ENCODE measurements at places on chromosomes 5 and 9.

GRCh38 chr5:36253575-36253974 lies 11.8 kb upstream of the NADK2 start:
- DNase-seq = no peak

DNA sequence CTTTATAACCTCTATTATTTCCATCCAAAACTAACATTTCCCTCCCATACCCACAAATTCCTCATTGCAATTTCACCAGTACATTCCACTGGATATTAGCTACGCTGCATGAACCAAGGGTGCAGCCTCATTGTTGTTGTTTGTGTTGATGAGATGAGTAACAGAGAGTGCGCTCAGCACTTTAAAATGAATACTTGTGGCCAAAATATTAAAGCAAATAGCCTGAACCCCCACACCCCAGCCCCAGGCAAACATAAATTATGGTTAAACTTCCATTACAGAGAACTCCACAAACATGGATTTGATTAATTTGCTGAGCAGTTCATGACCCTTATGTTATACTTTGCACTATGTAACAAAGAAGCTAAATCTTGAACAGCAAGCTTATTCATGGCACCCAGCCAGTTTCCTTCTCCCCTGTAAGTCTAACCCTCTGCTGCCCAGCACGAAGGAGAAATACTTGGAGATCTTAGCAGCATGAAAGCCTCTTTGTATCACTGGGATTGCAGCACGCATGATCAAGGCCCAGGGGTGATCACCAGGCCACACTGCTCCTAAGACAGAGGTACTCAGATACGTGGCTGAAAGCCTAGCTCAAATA lies 205.0 kb downstream of the DOCK8 start:
- DNase-seq = no peak

- DNase-seq = peak; percentile 47
Observed at GRCh38 chr9:124776954-124777648, at the start of gene OLFML2A. Gene OLFML2A, plus strand, starts transcription at chr9:124777133. Its CDS starts 138 bp downstream, at chr9:124777271.

- no peak for DNase-seq
Observed at GRCh38 chr9:87656485-87656884, 69.4 kb upstream of the CTSL start.

GRCh38 chr9:113484258-113484730 lies 20.8 kb downstream of the RGS3 start:
- no peak for DNase-seq

DNA sequence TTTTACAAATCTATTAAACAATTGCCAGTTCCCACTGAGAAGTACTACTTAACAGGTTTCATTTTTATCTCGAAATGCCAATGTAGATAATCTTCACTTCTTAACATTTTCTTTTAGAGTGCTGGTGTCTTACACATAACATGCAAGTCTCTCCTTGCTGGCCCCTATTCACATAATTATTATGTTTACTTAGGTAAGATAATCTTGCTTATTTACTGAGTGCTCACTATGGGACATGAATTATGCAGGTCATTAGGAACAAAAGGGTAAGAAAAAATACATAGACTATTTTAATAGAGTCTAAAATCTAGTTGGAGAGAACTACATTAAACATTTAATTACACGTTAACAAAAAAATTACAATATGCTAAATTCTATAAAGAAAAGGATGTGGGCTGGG lies 328.4 kb downstream of the PRR16 start:
- no peak for DNase-seq

- no peak for DNase-seq
Observed at GRCh38 chr9:123426406-123426805, 70.4 kb downstream of the CRB2 start.

DNA sequence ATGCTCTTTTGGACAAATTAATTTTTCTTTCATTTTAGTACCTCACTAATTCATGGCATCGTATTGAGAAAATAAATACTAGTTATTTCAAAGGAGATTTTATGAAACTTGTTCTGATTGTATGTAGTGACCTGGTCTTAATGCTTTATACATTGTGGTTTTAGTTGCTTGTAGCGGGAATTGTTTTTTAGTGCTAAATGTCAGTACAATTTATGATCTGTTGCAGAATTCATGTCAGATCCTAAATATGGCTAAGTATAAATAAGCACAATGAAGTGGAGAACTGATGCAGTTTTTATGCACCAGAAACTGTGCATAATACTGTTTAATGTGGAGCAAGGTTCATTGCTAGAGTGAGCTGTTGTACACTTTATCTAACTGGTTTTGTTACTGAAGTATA lies 308.8 kb downstream of the PJA2 start:
- DNase-seq = no peak

DNA sequence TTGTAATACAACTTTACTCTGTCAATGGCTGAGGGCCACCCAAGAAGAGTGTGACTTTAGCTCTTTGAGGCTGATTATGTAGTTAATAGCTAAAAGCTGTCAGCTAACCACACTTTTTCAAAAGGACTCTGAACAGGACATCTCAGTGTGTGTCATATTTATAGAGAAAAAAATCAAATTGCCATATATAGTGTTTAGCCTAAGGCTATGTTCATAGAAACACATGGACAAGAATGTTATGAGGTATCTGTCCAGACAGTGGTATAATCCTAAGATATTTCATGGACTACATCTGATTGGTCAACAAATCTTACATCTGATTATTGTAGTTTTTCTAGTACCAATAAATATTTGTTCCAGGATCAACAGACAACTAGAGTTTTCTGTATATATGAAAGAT lies 42.1 kb upstream of the CDH18 start:
- no peak for DNase-seq

DNA sequence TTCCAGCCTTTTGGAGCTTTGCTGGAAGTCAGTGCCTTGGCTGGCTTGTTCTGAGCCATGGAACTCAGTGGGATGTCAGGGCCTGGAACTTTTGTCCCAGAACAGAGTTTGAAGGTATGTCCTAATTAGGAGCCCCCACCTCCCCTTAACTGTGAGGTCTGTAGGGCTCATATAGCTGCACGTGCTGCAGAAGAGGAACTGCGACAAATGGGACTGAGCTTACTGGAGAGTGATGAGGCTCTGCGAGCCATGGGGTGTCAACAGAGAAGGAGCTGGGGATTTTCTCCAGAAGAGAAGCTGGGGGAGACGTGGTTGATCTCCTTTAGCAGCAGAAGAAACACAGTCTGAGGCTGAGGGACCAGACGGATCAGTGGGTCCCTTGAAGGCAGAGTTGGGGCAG lies 10.9 kb downstream of the TMEM8B start:
- DNase-seq = no peak

DNA sequence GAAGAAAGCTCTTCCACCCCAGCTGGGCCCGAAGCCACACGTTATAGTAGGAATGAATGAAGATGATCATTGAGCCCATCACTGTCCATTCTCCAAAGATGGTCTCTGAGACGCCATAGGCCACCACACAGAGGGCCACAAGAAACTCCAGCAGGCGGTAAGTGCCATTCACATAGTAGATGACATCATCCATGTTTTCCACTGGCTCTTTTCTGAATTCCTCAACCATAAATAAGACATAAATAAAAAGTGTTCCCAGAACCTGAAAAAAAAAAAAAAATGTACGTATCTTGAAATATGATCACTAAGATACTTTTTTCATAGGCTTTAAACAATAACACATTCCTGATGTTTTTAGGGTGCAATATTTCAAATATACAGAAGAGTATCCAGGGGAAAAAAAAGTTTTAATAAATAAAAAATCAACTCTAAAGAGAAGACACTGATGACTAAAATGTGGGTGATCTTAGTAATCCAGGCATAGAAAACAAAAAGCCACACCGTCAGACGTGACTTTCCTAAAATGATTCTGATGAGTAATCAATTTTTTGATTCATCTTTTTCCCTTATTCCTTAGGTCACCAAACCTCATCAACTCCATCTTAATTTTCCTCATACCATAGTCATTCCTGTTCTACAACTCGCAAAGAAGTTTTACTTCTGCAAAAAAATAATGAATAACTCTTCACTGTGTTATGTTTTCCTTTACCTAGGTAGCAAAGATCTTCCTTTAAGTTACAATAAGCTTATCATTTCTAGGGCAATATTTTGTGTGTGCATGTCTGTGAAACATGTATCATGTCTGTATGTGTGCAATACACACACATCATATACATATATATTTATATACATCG lies 47.8 kb downstream of the RNF145 start:
- no peak for DNase-seq

GRCh38 chr9:37496020-37496419 lies 10.3 kb downstream of the POLR1E start:
- DNase-seq = no peak

- DNase-seq = no peak
Observed at GRCh38 chr5:156912869-156913268, 50.2 kb downstream of the TIMD4 start.

GRCh38 chr5:123785162-123786071 lies 273.4 kb downstream of the CSNK1G3 start:
- DNase-seq = no peak

DNA sequence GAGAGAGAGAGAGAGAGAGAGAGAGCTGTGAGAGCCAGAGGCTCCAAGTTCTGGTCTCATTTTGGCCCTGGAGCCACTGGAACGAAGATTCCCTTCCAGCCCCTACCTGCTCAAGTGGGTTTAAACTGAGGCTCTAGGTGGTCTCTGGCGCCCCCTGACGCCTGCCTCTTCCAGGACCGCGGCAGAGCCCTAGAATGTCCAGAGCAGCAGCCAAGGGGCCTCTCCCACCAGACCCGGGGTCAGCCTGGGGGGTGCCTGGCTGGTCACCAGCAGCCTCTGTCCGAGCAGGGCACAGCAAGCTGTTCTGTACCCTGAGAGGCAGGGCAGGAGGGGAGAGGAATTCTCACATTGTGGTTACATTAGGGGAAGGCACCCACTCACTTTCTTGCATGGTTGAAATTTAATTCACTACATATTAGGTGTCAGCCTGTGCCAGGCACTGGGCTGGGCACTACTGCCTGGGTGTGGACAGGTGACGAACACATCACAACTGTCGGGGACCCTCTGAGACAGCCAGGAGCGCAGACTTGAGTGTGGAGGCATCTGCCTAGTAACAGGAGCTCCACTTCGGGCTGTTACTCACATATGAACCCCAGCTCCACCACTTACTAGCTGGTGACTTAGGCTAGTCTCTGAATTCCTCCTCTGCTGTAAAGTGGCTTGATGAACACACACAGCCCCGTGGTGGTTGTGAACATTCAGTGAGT lies 44.5 kb downstream of the AMBP start:
- peak; percentile 55 for DNase-seq

DNA sequence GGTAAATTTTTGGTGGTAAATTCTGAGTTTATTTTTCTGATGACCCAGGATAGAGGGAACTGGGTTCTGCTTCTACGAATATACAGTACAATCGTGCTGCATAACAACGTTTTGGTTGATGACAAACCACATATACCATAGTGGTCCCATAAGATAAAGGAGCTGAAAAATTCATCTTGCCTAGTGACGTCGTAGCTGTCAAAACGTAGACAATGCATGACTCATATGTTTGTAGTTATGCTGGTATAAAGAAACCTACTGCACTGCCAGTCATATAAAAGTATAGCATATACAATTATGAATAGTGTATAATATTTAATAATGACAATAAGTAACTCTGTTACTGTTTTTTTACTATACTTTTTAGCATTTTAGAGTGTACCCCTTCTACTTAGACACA lies 244.0 kb downstream of the GAS1 start:
- DNase-seq = no peak

DNA sequence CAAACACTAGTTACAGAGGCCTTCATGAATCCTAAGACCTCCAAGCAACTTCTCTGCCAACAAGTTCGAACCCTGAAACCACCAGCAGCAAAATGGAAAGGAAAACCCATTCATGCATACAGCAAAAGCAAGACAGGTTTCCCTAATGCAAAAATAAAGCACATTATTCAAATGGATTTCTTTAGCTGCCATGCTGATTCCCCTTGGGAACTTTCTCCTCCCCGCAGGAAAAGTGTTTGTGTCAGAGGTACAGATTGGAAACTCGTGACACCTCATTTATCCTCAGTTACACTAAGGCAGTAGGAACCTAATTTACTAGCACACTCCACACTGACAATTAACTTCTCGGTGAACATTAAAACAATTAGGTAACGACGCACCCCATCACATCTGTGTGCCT lies 63.4 kb downstream of the TLE1 start:
- DNase-seq = no peak

DNA sequence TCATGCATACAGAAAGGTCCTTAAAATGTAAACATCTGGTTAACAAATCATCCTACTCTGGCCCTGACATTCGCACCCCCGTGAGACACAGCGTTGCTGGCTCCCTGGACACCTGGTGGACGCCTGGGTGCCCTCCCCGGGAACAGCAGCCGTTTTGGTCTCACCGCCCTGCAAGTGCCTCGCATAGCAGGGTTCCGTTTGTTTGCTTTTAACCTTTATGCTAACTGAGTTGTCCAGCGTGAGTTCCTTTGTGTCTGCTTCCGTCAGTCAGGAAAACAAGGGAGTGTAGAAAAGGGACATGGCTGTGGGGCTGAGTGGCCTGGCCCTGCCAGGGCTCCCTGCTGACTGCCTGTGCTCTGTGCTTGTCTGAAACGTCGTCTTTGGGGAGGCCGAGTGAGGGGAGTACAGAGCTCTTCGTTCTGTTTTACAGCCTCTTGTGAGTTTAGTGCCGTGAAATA lies 91.8 kb upstream of the CACNA1B start:
- DNase-seq = no peak

GRCh38 chr9:130866474-130866965 lies 30.1 kb downstream of the QRFP start:
- DNase-seq = peak; percentile 88

DNA sequence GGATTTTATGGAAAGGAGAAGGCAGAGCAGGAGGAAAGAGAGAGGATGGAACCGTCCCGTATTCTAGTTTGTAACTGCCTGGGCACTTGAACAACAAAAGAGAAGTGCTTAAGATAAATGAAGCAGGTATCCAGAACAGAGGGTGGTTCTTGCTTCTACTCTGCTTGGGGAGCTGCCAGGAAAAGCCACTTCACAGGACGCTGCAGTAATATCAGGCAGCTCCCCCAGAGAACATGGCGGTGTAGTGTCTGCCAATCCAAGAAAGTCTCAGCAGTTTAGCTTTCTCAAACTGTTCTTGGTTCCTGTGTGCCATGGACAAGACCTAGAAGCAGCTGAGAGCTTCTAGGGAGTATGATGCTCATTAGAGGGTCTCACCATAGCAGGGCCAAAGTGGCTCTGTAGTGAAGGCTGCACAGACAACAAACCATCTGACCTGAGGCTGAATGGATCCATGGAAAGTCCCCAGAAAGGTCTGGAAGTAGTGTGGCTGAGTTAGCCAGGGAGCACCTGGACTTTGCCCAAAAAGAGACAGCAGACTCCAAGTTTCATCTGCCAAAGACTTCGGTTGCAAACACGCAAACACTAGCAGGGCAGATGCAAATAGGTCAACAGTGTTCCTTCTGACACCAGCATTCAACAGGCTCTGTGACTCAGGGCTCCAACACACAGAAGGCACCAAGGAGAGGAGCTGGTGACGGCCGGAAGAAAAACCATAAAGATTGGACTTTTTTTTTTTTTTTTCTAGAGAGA lies 72.2 kb upstream of the TNFSF8 start:
- DNase-seq = no peak

GRCh38 chr9:69554945-69555344 lies 117.2 kb downstream of the APBA1 start:
- no peak for DNase-seq

- DNase-seq = no peak
Observed at GRCh38 chr5:115571441-115571878, 26.9 kb upstream of the FEM1C start.
